Lung (tissue), 17 donors: ENCODE measurements at places on chromosomes 3 and 15. TPM values are rescaled to one million over a fixed set of nuclear protein-coding genes. Genes with fewer than 3 reads are reported as not detected.

DNA sequence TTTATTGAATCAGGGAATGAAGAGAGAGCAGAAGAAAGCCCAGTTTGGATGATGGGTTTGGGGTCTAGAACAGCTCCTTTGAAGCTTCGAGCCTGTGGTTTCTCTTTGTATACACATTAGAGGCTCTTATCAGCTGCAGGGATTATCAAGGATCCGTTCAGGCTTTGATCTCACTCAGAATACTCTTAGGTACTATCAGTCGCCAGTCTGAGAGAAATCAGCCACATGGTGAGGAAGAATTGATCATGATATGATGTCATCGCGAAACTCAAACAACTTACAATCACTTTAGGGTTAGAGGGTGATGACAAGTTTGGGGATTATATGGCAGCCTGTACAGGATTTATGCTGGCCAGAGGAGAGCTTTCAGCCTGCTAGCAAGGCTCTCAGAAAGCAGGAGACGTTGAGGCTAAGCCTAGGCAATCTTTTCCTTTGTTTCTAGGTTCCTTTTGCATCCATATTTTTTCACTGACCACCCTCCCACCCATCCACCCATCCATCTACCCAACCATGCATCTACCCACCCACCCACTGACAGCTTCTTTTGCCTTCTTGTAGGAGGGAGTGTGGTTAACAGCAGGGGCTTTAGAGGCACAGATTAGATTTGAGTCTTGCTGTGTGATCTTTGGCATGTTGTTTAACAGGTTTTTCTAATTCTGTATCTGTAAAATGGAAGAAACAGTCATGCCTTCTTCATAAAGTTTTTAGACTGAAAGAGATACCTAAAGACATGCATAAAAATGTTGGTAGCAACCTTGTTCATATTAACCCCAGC lies 330.4 kb upstream of the LRRFIP2 start:
- H3K27ac ChIP-seq: no peak overlapping the region
- no peaks in the 10 kb centered on the region for H3K27me3 ChIP-seq
- DNase-seq: peak; percentile 25
- H3K4me3 ChIP-seq: no peak overlapping the region
- H3K4me1 ChIP-seq: no peaks in the 10 kb centered on the region

DNA sequence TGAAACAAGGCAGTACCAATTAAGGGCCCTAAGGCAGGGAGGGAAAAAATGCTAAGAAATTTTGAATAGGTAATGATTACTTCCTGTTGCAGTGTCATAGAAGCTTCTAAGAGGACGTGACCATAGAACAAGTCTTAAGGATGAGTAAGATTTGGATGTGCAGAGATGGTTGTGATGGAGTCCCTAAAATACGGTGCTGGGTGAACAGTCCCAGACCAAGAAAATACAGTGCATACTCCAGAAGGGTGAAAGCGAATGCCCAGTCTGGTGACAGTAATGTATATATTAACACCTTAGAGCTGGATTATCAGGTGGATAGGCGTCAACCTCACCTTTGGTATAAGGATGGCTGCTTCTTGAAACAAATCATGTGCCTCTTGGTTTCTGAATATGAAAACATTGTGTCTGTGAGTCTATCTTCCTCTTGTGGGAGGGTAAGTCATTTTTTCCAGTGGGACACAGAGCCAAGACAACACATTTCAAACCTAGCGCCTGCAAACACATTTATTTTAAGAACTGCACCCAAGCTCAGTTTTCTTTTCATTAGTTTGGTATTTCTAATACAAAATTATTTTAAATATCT lies 101.2 kb upstream of the TP63 start:
- H3K27me3 ChIP-seq: no peaks in the 10 kb centered on the region
- H3K36me3 ChIP-seq: no peaks in the 10 kb centered on the region
- no peak for DNase-seq
- no peak overlapping the region for H3K4me3 ChIP-seq
- H3K4me1 ChIP-seq: no peaks in the 10 kb centered on the region
- no peak overlapping the region for H3K27ac ChIP-seq

DNA sequence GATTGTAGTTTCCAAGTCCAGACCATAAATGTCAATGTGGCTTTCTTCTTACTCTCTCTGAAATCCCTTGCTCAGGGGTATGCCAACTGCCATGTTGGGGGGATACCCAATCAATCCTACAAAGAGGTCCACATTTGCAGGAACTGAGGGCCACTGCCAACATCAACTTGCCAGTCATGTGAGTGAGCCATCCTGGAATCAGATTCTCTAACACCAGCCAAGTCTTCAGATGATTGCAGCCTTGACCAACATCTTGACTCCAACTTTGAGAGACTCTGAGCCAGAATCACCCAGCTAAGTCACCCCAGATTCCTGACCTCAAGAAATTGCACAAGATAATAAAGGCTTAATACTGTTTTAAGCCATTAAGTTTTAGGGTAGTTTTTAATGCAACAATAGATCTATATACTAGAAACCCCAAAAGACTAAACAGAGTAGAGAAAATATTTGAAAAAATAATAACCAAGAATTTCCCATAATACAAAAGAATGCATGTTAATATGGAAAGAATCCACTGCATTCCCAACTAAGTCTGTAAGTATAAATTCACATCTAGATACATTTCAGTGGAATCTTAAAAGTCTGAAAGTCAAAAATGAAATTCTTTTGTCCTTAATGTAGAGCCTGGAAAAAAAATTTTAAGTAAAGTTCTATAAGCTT lies 22.4 kb downstream of the ISG20 start:
- DNase-seq: no peak
- no peaks in the 10 kb centered on the region for H3K27me3 ChIP-seq
- H3K4me1 ChIP-seq: no peaks in the 10 kb centered on the region
- H3K36me3 ChIP-seq: no peaks in the 10 kb centered on the region
- no peak overlapping the region for H3K27ac ChIP-seq
- no peak overlapping the region for H3K4me3 ChIP-seq

- no peaks in the 10 kb centered on the region for H3K27me3 ChIP-seq
- H3K27ac ChIP-seq: no peak overlapping the region
Observed at GRCh38 chr15:31074321-31074720, 27.2 kb downstream of the TRPM1 start.

Gene AGBL1
- 8.7 TPM for total RNA-seq

Gene LRRC31
- 0.43 TPM for total RNA-seq

Gene ZKSCAN7
- 12.2 TPM for total RNA-seq
